Central memory CD4-positive, alpha-beta T cell (primary cell): ENCODE measurements at places on chromosomes 13 and 19.

DNA sequence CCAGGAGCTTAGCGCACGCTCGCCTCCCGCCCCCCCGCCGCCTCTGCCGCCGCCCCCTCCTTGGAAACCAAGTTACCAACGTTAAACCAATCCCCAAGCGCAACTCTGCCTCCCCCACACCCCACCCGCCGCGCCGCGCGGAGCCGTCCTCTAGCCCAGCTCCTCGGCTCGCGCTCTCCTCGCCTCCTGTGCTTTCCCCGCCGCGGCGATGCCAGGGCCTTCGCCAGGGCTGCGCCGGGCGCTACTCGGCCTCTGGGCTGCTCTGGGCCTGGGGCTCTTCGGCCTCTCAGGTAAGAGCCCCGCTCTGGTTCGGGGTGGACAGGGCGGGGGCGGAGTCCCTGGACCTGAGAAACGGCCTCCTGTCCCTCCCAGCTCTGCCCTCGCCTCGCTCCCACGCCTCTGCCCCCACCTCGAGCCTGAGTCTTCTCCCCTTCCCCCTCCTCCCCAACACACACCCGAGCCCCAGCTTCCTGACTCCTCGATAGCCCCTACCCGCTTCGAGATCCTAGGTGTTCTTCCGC is at the start of gene ICAM5:
TSS of gene ICAM5 (plus strand) at position 117 of the 521 bp plus-strand sequence. CDS start at position 209, 92 bp downstream.
- DNase-seq = peak; percentile 17

DNA sequence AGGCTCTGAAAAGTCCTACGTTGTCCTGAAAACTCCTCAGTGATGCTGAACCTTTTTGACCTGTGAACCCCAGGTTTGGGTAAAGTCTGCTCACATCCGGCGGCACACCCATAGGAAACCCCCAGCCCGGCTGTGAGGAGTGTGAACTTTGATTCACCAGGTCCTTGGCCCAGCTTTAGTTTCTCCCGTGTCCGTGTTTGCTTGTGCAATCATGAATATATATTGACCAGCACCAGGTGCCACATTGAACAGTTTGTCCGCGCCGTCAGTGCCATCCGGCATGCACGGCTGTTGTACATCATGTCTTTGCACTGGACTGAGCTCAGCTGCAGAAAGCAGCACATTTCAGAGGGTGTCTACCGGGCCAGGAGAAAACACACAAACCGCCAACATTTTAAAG is 45.3 kb downstream of the NFIC start:
- DNase-seq = no peak

DNA sequence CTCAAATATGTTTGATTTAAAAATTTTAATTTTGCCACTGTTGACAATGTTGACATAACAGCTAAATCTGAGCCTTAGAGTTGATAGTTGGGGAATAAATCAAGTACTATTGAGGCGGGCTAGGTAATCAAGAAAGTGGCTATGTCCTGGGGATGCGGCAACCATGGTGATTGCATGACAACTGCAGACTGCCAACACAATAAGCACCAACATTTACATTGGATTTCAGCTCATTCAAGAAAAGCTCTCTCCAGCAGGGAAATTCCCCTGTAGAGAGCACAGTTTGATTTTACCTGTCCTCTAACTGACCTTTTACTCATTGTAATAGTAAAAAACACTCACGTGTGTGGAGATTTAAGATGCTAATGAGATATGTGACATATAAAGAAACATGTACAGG is 63.1 kb downstream of the ZNF100 start:
- no peak for DNase-seq

DNA sequence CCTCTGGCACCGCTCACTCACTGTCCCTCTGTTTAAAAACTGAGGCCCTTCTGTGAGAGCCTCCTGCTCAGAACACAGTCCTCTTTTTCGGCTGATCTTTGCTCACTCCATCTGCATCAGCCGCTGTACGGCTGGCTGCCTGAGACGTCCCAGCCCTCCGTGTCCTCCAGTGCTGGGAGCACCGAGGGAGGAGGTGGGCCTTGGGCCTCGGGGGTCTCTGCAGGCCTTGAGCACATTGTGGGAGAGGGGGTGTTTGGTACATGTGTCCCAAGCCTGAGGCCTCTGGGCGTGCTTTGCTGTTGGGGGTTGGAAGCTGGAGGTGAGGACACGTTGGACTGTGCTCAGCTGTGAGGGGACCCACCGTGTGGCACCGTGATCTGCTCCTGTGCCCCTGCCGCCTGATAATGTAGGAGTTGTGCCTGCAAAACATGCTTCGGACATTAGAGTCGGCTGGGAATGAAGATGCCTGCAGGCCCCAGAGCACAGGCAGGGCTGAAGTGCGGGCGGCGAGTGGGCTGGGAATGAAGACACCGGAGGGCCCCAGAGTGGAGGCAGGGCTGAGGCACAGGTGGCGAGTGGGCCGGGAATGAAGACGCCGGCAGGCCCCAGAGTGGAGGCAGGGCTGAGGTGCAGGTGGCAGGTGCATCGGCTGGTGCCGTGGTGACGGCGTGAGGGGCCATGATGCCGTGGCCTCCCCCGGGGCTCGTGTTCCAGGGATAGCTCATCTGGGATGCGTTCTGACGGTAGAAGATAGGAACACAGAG is 30.6 kb downstream of the MCF2L start:
- no peak for DNase-seq

DNA sequence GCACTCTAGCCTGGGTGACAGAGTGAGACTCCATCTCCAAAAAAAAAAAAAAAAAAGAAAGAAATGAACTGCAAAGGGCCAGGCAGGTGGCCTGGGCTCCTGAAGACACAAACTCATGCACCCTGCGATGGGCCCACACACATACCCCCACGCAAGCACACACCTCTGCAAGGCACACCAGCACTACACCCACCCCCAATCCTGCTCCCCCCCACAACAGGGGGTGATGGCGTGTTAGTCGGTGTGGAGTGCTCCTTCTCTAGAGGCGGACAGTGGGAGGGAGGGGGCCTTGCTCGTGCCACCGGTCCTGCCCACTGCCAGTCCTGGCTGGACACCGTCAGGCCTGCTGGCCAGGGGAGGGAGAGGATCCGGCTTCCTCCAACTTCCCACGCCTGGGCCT is 1.6 kb upstream of the SLC8A2 start:
- DNase-seq = no peak

GRCh38 chr19:38298821-38299680 is 5.0 kb upstream of the C19orf33 start:
- DNase-seq = no peak

DNA sequence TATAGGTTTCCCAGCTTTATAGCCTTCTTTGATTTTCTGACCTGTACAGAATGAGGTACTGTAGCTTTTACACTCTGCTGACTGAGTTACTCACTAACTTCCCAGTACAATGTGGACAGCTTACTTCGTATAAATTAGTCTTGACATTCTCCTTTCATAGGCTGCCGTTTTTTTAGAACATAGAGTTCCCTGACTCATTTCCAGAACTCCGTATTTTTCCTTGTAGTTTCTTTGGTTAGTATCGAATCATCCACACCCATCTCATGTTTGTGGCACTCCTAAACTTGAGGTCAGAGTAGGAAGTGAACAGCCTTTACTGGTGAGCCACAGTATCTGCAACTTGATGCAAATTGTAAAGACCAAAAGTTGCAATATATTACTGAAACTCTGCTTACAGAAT is 303.9 kb downstream of the SLITRK5 start:
- DNase-seq = no peak

DNA sequence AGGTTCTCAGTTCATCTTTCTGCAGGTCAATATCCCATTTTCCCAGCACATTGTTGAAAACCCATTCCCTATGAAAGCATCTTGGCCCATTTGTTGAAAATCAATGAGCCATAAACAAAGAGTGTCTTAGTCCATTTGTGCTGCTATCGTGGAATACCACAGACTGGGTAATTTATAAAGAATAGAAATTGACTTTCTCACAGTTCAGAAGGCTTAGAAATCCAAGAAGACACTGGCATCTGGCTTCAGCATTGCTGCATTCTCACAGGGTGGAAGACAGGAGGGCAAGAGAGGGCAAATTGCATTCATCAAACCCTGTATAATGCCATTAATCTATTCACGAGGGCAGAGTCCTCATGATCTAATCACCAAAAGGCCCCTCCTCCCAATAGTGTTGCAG is 34.1 kb downstream of the ZNF823 start:
- no peak for DNase-seq

GRCh38 chr13:24511019-24511815 is 1.4 kb downstream of the PARP4 start:
- DNase-seq = peak; percentile 43

DNA sequence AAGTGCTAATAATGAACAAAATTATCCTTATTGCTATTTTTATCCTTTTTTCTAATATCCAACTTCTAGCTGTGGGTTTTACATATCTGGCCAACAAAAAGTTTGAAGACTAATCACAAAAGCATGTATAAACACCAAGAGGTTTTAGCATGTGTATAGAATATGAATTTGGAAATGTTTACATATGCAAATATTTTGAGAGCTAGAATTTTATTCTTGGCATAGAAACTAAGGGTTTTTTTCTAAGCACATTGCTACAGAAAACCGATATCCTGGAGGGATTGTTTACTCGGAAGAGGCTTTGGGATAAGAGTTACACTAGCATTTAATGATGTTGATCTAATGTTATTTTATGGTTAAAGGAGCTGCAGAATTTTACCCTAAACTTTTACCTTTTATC is 392.1 kb downstream of the EFNB2 start:
- no peak for DNase-seq

DNA sequence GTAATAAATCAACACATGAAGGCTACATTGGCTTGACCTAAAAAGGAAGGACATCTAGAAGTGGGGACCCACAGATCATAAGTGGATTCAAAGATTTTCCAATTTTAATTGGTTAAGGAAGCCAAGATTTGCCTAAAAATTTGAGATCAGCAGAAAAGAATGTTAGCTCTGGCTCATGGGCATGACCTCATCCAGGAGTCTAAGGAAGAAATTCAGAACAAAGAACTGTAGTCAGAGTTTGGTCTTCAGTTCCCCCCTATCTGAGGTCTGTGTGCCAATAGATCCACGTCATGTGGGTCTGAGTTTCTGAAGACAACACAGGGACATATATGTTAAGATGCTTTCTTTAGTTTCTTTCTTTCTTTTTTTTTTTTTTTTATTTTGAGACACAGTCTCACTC is 648.8 kb upstream of the SPRY2 start:
- no peak for DNase-seq

GRCh38 chr13:102769679-102770078 is 3.9 kb downstream of the TEX30 start:
- no peak for DNase-seq

GRCh38 chr13:96294930-96295881 is 205.3 kb downstream of the HS6ST3 start:
- no peak for DNase-seq

- DNase-seq = no peak
Measured at GRCh38 chr13:95479731-95480130, 72.8 kb upstream of the CLDN10 start.

DNA sequence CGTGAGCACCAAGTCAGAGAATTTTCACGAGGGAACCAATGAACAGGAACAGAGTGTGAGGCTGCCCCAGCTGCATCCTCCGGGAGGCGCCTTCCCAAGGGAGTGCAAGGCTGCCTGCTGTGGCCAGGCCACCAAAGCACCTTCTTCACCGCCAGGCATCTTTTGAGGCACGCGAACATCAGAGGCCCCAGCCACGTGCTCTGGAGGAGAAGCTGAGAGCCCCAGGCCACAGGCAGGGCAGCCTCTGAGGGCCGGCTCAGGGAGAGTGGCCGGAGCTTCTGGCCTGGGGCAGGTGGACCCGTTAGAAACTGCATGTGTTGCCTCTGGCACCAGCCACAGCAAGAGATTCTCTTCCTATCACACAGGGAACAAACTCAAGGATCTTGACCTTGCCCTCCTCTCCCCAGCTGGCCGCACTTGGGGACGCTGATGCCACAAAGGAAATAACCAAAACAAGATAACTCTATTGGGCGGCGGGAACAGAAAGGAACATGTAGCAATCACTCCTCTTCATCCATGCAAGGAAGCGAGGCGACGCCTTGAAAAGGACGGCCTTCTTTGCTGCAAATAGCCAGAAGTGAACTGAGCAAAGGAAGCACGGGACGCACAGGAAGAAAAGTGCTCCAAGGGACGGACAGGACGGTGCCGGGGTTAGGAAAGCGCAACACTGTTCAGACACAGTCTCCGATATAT is 19.9 kb downstream of the GAS6 start:
- no peak for DNase-seq

DNA sequence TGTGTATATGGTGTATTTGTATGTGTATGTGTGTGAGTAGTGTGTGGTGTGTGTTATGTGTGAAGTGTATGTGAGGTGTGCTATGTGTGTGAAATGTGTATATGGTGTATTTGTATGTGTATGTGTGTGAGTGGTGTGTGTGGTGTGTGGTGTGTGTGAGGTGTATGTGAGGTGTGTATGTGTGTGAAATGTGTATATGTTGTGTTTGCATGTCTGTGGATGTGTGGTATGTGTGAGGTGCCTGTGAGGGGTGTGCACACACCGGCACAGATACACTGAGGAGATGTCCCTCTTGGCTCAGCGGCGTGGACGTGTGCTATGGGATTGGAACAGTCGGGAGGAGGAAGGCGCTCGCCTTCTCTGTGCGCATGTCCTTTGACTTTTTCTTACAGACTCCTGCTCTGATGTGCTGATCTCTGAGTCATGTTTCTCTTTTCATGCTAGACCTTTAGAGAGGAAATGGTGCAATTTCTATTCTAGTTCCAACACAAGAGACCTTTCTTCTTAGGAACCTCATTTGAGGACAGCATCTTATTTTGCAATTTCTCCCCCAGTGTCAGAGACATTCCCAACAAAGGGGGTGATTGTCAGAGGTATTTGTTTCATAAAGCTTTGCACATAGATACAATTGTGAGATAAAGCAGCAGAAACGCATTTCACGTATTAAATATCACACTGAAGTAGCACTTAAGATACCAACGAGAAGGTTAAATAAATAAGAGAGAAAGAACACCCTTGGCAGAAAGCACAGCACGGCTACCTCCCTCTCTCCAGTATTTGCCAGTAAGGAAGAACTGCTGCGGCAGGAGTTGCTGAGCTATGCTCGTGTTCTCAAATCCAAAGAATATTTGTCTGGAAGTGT is 11.3 kb upstream of the TNFRSF19 start:
- no peak for DNase-seq

GRCh38 chr13:106990594-106990993 is 422.7 kb upstream of the ARGLU1 start:
- no peak for DNase-seq

GRCh38 chr13:68597641-68598040 is 1367.5 kb upstream of the PCDH9 start:
- no peak for DNase-seq

DNA sequence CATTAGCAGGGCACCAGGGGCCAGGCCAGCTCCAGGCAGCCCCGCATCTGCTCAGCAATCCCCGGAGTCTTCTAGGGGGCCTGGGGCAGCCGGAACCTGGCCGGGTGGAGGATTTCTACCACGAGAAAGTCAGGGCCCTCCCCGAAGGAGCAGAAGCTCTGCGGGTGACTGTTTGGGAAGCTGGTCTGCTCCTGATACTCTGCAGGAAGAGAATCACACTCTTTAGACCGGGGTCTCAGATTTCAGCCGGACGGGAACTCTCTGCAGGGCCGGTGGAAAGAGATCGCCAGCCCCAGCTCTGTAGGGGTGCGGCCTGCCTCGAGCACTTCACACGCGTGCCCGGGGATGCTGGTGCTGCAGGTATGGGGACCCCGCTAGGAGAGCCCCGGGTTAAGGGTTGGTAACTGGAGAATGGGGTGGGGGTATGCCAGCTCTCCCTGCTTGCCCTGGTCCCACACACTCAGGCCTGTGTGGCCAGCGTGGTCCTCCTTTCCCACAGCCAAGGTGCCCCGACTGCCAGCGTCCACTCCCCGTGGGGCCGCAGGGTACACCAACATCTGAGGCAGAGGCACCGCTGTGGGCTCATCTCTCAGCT is 20.1 kb downstream of the RASA3 start:
- no peak for DNase-seq

- no peak for DNase-seq
Measured at GRCh38 chr13:50543782-50544181, 299.7 kb downstream of the DLEU7 start.
